ENCODE measurements at places on chromosomes 6 and 20.

DNA sequence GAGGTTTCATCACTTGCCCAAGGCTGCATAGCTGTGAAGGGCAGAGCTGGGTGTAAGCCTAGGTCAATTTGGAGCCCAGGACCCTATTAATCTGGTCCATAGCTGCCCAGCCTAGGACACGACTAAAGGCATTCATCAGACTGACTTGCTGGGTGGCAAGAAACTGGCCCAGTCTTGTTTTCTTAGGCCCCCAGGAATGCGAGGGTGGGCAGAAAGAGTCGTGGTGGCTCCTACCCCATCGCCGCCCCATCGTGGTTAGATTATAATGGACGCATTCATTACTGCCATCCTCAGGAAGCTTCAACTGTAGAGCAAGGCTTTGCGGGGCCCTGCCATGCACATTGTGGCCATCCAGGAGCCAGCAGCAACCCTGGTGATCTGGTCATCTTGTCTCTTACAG, 16.1 kb downstream of the DYNLRB1 start:
- no peak for DNase-seq

GRCh38 chr6:14883921-14884320, 361.9 kb upstream of the JARID2 start:
- no peak for DNase-seq

- DNase-seq, result no peak
Observed at GRCh38 chr6:51892339-51892738, 195.1 kb downstream of the PKHD1 start.

- DNase-seq, result no peak
Observed at GRCh38 chr6:155441112-155441465, 14.6 kb downstream of the NOX3 start.

DNA sequence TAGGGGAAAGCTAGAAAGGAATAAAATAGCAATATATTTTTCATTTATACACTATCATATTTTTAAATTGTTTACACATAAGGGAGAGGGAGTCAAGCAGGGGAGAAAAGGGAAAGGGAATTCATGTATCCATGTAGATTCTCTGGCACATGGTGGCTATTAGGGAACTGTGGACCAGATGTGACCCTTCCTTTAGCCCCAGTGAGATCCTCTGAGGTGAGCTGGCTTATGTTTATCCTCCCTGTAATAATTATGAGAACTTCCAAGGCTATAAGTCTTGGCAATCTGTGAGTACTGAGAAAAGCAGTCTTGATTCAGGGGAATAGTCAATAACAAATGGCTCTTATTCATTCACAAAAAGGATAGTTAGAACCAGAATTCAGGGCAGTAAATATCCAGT, 42.6 kb downstream of the TSBP1 start:
- no peak for DNase-seq
